Caki2 (cell line): ENCODE measurements at places on chromosomes 4 and X.
A peak's percentile ranks its signal among the peaks of the same experiment; 100 is the strongest.

- no peak for DNase-seq
These were observed 135.4 kb upstream of the DUSP21 start for GRCh38 chrX:44708470-44708869.

GRCh38 chr4:2671267-2671895 lies 84.8 kb downstream of the TNIP2 start:
- peak; percentile 92 for DNase-seq

GRCh38 chr4:138941037-138941436 lies 74.5 kb upstream of the NOCT start:
- DNase-seq, result no peak

DNA sequence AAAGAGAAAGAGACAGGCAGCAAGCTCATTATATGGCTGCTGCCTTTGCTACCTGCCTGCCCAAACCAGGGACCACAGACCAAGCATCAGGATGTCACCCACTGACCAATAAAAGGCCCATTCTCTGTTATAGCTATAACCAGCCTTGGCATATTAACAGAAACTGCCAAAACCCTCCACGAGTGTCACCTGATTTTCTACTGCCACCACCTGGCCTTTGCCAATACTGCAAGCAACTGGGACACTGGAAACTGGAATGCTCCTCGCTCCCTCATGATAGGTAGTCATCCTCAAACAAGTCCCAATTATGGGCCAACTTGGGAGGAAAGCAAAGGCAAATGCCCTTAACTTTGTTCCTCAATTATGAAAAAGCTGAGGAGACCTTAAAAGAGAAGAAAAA lies 76.0 kb downstream of the SPIN4 start:
- DNase-seq, result peak; percentile 14

- DNase-seq, result no peak
These were observed 106.1 kb downstream of the RASL11B start for GRCh38 chr4:52968241-52968640.

GRCh38 chr4:101584306-101584705 lies 206.2 kb upstream of the BANK1 start:
- no peak for DNase-seq

- no peak for DNase-seq
These were observed 131.2 kb upstream of the SMARCAD1 start for GRCh38 chr4:94076498-94076897.

- DNase-seq, result no peak
These were observed 167.8 kb downstream of the PACRGL start for GRCh38 chr4:20868108-20868507.

DNA sequence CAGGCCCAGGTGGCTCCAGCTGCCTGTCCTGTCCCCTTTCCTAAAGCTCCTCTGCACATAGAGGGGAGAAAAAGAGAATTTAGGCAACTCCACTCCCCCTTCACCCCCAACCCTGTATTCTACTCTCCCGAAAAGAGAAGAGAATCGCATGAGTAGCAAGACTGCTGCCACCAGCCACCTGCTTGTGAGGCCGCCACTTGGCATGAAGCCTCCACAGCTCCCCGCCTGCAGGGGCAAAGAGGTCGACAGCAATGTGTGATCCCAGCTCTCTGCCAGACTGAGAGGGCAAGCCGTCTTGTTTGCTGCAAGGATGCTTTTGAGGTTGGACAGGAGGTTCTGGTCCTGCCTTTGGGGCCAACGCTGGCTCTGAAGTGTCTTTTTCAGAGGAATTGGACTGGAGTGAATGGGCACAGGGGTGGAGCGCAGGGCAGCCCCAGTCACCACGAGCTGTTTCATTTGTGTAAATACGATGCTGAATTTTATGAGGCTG lies 77.1 kb downstream of the STARD8 start:
- no peak for DNase-seq
